ENCODE measurements at places on chromosomes 12 and 14.

DNA sequence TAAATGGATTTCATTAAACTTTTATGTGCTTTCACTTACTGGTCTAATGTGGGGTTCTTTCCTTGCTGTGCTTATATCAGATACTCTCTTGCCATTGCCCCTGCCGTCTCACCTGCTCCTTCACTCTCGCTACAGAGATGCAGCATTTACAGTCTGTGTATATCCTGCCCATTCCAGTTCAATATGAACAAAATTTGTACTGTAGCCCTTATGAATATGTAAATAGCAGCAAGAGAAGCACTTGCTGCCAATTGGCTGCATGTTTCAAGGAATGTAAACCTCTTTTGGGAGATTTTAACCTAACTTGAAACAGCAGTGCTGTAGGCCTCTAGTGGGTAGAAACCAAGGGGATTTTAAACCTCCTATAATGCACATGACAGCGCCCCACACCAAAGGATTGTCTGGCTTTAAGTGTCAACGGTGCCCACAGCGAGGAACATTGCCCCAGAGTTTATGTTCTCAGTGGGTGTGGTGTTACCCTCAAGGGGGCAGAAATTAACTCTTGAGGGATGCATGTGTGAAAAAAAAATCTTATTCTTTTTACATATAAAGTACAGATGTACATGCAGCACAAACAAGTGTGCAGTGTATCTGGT, 19.1 kb downstream of the PCNX1 start:
- DNase-seq = no peak

GRCh38 chr12:69024907-69025306, 91.9 kb upstream of the CPM start:
- DNase-seq = no peak

GRCh38 chr14:51879170-51879569, 18.8 kb downstream of the GNG2 start:
- DNase-seq = no peak

GRCh38 chr14:57189070-57189469, 79.6 kb downstream of the EXOC5 start:
- peak; percentile 43 for DNase-seq

GRCh38 chr14:64159588-64159987, 134.6 kb downstream of the ESR2 start:
- no peak for DNase-seq

DNA sequence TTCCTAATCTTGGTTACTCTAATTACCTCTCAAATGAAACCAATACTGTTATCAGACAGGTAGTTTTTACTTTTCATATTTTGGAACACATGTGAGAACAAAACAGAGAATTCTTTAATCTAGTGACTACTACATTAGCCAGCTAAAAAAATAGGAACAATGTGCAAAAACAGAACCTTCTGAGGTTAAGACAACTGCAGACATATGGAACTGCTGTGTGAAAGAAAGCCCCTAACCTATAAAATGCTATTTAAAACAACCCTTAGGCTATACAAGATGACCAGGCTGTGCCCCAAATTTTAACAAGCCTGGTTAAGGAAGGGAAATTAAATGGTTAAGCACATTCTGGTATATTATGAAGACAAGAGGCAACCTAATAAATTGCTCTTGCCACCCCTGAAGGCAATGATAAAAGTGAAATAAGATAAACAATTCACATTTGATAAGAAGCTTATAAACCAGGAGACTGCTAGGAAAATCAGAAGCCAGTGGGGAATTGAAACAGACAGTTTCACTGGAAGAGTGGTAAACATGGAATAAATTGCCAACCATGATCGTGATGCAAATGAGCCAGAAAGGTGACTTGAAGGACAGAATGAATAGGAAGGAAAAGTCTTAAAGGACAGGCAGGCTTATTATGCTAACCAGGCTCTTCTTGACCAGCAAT, 7.4 kb downstream of the GTSF1 start:
- no peak for DNase-seq

- DNase-seq = peak; percentile 69
Measured at GRCh38 chr12:3931776-3932175, 58.6 kb upstream of the PARP11 start.

- no peak for DNase-seq
Measured at GRCh38 chr12:132578826-132579225, 31.6 kb downstream of the LRCOL1 start.

DNA sequence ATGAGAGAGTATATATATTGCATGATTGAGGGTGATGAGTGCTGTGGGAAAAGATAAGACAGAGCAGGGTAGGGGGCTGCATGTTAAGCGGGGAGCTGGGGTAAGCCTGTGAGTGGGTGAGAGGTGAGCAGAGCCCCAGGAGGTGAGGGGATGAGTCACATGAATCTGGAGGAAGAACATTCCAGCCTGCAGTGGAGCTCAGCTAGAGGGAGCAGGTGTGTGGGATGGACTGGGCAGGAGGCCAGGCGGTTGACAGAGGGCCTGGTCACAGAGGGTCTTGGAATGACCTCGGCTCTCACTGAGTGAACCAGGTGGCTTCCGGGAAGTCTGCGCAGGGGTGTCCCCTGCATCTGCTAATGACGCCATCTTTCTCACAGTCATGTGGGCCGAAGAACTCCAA, 44.4 kb downstream of the GIT2 start:
- DNase-seq = no peak

DNA sequence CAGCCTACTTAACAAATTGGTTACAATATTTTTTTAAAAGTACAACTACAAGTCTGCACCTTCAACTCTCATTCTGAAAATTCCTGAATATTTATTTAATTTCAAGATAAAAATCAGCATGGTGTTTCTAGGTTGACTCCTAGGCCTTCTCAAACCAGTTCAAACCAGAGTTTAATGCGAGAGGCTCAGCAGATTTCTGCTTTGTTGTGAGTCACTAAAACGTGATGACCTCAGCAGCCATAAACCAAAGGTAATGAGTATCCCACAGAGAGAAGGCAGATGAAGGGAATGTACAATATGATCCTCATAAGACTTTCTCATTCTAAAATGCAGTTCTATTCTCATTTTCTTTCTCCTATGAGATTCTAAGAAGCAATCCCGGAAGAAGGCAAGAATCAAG, 1.5 kb downstream of the PRDM4 start:
- DNase-seq = peak; percentile 20

DNA sequence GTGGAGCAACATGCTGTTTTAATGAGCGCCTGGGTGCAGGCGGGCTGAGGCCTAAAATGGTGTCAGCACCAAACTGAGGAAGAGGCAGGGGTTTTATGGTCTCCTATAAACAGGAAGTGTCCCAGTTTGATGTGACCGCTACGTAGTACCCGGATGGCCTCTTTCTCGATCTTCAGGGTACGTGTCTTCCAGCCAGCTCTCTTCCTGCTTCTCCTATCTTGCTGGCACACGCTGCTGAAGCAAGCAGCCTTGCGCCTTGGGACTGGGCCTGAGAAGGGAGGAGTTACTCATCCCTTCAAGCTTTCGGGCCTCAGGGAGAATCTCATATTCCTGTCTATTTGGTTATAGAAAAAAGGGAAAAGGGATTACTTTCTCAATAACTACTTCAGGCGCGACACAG, 28.2 kb upstream of the RNASE1 start:
- no peak for DNase-seq

- no peak for DNase-seq
Measured at GRCh38 chr12:90235642-90236041, 527.0 kb upstream of the ATP2B1 start.

DNA sequence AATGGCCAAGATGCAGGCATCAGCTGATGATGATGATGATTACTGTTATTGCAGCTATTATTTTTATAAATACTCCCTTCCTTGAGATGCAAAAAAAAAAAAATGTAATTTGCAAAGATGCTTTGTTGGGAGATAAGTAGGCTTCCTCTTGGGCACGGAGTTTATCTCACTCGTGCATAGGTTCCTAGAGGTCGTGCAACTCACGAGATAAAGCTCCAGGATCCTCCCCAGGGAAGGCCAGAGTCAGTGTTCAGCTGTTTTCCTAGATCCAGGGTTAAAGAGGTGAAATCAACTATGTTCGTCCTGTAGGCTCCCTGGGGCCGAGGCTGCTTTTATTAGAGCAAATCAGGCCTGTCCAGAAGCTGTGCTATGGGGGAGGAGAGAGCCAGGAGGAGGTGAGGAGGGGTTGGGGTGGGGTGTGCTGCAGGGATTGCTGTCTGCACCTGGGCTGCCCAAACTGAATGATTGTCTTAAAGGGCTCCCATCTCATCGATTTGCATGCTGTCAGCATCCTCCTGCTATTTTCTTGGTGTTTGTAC, 270.3 kb downstream of the NRXN3 start:
- DNase-seq = no peak

- DNase-seq = no peak
Measured at GRCh38 chr14:53881161-53881871, 75.3 kb downstream of the BMP4 start.

DNA sequence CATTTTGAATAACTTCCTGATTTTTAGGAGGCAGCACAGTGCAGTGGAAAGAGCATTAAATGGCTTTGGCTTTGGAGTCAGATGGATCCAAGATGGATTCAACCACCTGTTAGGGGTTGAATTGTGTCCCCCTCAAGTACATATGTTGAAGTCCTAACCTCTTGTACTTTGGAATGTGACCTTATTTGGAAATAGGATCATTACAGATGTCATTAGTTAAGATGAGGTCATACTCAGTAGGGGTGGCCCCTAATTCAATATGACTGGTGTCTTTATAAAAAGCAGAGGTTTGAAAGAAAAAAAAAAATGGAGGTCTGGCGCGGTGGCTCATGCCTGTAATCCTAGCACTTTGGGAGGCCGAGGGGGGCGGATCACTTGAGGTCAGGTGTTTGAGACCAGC, 18.8 kb downstream of the ATP5MC2 start:
- no peak for DNase-seq

DNA sequence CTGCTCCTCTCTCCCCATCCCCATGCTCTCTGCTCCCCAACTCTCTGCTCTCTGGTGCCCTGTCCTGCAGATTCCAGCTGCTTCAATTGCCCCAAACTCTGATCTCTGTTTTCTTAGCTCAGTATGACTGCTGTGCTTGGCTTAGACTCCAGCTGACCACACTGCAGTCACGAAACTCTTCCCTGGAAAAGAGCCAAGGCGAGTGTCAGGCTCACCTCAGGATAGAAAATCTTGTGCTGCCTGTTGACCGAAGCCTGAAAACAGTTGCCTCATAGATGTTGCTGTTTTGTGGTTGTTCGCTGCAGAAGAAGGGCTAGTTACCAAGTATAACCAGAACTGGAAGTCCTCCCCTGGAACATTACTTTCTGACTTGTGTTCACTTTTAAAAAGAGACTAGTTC, 6.7 kb upstream of the STON2 start:
- no peak for DNase-seq

GRCh38 chr12:12723681-12724420, 6.7 kb downstream of the CDKN1B start:
- DNase-seq = peak; percentile 70

- DNase-seq = no peak
Measured at GRCh38 chr14:92259613-92260357, 63.2 kb upstream of the SLC24A4 start.

GRCh38 chr12:52178984-52179383, 12.8 kb downstream of the KRT80 start:
- DNase-seq = no peak

- no peak for DNase-seq
Measured at GRCh38 chr12:47894068-47894467, 10.7 kb downstream of the VDR start.

DNA sequence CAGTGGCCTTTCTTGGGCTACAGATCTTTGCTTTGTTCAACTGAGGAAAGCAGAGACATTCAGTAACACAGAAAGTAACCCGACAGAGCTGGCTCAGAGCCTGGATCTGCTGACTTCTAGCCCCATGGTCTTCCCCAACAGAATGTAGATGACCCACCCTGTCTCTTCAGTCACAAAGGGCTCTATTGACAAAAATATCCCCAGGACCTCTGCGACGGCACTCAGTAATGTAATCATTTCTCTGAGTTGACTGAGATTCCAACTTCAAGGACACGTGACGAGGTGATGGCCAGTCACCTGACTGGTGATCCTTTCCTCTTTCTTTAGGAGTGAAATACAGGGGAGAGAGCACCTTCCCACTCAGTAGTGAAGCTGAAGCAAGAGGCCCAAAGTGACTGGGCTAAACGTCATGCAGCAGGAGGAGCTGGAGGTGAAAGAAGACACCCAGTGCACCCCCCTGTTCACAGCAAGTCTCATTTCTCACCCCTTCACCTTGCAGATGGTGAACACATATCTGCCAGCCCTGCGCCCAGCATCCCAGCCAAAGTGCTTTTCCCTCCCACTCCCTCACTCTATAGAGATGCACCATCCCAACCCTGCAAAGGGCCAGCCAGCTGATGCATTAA, 179.2 kb upstream of the EGLN3 start:
- no peak for DNase-seq

DNA sequence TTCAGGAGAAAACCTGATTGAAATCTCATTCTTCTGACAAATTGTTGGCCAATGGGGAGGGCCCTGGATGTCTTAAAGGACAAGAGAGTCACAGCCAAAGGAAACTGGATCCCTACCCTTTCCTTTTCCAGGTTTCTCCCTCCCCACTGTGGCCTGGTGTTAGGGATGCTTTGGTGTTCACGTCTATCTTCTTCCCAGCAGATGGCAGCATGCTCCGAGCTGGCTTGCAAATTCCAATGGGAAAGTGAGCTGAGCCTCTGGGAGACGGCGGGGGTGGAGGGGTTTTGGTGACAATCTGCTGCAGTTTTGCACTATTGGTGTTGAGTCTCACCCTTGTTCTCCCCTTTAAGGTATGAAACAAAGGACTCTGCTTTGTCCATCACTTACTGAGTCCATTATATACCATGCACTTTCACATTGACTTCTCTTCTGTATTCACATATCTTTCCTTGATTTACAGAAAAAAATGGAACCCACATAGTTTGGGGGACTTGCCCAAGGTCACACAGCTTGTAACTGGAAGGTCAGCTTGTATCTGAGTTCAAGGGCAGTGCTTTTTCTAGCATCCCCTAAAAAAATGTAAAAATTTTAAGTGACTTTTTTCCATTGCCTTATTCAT, 39.3 kb downstream of the CCDC177 start:
- peak; percentile 58 for DNase-seq

DNA sequence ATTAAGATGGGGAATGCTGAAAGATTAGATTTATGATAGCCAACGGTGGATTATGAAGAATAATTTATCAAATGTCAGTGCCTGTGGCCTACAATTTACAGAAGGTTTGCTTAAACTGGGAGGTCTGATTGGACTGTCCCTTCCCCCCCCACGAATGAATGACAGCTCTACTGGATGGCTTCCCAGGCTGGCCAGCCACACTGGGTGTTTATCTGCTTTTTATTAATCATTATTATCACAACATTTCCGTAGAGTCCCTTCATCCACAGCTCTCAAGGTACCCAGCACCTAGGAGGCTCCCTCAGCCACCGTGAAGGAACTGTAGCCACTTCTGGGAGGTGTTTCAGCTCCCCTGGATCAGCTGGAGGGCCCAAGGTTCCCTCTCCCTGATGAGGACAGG, 78.9 kb downstream of the ADCK1 start:
- DNase-seq = no peak

Measured in lung (tissue), 17 donors.